ENCODE measurements at places on chromosomes 7 and 10.

- peak overlapping the region; percentile 90 for H3K27ac ChIP-seq
- DNase-seq: no peak
- peaks cover 56% of the 10 kb centered on the region for H3K4me1 ChIP-seq
Measured at GRCh38 chr7:44258423-44258760, 57.6 kb downstream of the YKT6 start.

DNA sequence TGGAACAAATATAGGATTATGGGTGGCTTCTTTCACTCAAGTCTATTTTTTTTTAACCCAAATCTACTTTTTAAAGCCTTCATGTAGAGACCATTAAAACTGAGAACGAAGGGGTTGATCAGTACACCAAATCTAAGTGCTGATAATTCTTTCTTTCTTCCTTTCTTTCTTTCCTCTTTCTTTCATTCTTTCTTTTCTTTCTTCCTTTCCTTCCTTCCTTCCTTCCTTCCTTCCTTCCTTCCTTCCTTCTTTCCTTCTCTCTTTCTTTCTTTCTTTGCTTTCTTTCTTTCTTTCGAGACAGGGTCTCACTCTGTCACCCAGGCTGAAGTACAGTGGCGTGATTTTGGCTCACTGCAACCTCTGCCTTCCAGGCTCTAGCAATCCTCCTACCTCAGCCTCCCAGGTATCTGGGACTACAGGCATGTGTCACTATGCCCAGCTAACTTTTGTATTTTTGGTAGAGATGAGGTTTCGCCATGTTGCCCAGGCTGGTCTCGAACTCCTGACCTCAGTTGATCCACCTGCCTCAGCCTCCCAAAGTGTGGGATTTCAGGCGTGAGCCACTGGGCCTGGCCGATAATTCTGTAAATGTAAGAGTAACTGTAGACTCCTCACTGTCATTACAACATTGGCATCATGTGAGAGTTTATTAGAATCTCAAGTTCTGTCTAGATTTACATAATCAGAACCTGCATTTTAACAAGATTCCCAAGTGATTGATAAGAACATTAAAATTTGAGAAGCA, 236.4 kb downstream of the TFEC start:
- no peak for DNase-seq
- H3K4me3 ChIP-seq: no peak overlapping the region
- peaks cover 10% of the 10 kb centered on the region for H3K4me1 ChIP-seq
- peaks cover 3% of the 10 kb centered on the region for H3K36me3 ChIP-seq

DNA sequence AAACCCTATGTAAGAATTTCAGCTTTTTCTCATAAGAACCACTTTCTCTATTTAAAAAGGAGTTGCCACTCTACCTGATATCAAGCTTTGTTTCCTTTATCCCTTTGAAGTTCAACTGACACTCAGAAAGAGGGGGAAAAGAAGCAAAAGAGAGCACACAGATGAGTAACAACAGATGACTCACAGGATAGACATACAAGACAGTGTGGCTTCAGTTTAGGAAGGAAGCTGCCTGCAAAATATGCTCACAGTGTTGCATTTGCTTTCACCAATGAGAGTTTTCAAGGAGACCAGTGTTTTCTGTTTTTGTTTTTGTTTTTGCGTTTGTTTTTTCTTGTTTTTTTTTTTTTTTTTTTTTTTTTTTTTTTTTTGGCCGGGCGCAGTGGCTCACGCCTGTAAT, 1181.6 kb downstream of the DNAJB9 start:
- no peaks in the 10 kb centered on the region for H3K36me3 ChIP-seq
- no peaks in the 10 kb centered on the region for H3K27me3 ChIP-seq
- no peak for DNase-seq
- no peaks in the 10 kb centered on the region for H3K4me1 ChIP-seq
- H3K4me3 ChIP-seq: no peak overlapping the region

DNA sequence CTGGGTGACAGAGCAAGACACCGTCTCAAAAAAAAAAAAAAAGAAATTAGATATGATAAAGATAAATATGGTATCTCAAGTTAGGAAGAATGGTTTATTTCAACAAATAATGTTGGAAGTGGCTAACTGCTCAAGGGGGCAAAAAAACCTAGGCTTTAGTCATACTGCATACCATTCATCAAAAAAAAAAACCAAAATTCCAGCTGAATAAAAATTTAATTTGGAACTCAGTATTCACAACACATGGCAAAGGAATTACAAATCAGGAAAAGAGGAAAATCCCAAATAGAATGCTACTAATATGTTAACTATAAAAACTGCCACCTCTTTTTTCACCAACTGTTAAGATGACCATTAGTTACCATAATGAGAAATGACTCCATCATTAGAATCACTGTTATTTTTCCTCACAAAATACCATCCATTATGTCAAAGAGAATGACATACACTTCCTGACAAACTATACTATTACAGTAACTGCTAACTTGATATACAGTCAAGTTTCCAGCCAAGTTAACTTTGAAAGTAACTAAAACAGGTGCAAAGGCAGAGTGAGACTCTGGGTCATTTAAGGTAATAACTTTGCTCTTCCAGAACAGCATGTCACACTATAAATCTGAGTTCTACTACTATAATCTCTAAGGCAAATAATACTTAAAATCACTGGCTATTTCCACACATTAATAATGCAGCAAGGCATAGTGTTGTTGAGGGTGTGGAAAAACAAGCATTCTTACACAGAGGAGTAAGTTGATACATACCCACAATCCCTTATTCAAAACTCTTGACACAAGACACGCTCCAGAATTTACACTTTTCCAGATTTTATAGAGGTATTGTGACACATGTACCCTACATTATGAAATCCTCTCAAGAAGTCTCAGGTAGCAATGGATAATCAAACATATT, 10.2 kb downstream of the KBTBD2 start:
- H3K27me3 ChIP-seq: no peaks in the 10 kb centered on the region
- no peak for DNase-seq
- H3K4me3 ChIP-seq: no peak overlapping the region
- H3K4me1 ChIP-seq: peaks cover 37% of the 10 kb centered on the region
- H3K27ac ChIP-seq: peak overlapping the region; percentile 32
- peaks cover 37% of the 10 kb centered on the region for H3K36me3 ChIP-seq

- H3K27ac ChIP-seq: no peak overlapping the region
- H3K4me3 ChIP-seq: no peak overlapping the region
- peaks cover 19% of the 10 kb centered on the region for H3K36me3 ChIP-seq
- H3K4me1 ChIP-seq: no peaks in the 10 kb centered on the region
Measured at GRCh38 chr7:3738964-3739363, 437.9 kb downstream of the SDK1 start.

- H3K27ac ChIP-seq: no peak overlapping the region
- H3K4me3 ChIP-seq: no peak overlapping the region
- H3K27me3 ChIP-seq: peaks cover 9% of the 10 kb centered on the region
- peaks cover 9% of the 10 kb centered on the region for H3K36me3 ChIP-seq
Measured at GRCh38 chr7:15418264-15418663, 143.6 kb downstream of the AGMO start.

DNA sequence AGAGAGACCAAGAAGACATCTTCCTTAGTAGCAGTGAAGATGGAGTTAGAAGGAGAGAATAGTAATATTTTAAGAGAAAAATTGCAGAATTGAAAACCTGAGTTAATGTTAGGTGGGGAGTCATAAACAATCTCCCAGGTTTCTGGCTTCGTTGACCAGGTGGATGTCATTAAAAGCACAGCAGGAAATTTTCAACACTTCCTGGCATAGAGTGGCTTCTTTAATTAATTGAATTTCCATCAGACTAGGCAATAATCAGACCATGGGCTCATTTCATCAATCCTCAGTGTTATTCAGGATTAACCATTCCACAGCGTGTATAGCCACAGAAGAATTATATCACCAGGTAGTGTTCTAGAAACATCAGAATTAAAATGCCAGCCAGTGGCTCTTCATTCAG, 268.2 kb downstream of the CCDC3 start:
- peak overlapping the region; percentile 12 for H3K27ac ChIP-seq
- peaks cover 19% of the 10 kb centered on the region for H3K4me1 ChIP-seq
- H3K36me3 ChIP-seq: peaks cover 3% of the 10 kb centered on the region
- DNase-seq: no peak
- no peak overlapping the region for H3K4me3 ChIP-seq

DNA sequence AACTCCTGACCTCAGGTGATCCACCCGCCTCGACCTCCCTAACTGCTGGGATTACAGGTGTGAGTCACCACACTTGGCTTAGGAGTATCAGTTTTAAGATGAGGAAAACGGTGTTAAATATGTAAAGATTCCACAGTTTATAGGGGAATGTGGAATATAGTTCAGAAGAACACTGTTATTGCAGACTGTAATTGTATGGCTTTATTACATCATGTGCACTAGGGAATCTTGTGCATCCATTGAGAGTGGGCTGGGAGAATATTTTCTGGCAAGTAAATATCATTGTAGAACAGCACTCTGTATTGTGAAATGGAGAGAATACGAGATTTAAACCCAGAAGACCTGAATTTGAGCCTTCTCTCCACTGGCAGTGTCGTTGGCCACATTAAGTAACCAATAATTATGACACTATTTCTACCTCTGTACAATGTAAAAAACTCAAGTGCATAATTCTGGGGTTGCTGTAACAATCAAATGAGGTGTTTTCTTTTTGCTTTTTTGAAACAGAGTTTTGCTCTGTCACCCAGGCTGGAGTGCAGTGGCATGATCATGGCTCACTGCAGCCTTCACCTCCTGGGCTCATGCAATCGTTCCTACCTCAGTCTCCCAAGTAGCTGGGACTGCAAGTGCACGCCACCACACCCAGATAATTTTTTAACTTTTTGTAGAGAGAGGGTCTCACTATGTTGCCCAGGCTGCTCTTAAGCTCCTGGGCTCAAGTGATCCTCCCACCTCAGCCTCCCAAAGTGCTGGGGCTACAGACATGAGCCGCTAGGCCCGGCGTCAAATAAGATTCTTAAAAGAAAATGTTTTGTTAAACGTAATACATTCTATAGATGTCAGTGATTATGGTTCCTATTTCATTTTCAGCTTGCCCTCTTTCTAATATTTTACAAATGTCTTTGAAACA, 12.0 kb upstream of the PARD3 start:
- H3K27me3 ChIP-seq: peaks cover 5% of the 10 kb centered on the region
- H3K4me1 ChIP-seq: peaks cover 19% of the 10 kb centered on the region
- no peaks in the 10 kb centered on the region for H3K36me3 ChIP-seq
- no peak overlapping the region for H3K4me3 ChIP-seq
- no peak overlapping the region for H3K27ac ChIP-seq
- no peak for DNase-seq

- H3K4me3 ChIP-seq: no peak overlapping the region
- H3K27ac ChIP-seq: no peak overlapping the region
- no peak for DNase-seq
- peaks cover 5% of the 10 kb centered on the region for H3K27me3 ChIP-seq
- H3K4me1 ChIP-seq: peaks cover 5% of the 10 kb centered on the region
- H3K36me3 ChIP-seq: peaks cover 29% of the 10 kb centered on the region
Measured at GRCh38 chr7:40220421-40220911, 85.7 kb downstream of the SUGCT start.

DNA sequence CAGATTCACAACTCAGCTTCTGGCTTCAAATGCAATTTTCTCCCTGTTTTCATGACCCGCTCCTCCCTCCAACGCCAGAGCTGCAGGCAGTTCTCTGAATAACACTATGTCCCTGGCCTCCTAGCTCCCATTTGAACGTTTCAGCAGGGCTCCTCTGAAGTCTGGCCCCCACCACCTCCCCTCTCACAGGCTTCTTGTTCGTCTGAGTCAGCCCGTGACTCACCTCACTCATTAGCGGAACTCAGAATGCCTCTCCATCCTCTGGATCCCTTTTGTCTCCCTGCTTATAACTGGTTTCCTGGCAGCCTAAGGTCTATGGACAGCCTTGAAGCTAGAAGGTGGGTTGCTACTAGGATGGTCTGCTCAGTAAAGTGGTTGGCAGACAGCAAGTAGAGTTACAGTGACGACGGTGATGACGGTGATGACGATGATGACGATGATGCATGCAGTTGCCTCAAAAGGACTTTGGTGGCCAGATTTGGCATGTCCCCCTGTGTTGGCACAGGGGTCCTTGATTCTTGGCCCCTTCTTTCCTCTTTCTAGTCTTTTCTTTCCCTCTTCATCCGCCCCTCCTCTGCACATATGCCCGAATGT, 83.3 kb upstream of the MKLN1 start:
- no peaks in the 10 kb centered on the region for H3K36me3 ChIP-seq
- no peak overlapping the region for H3K4me3 ChIP-seq
- H3K27me3 ChIP-seq: peaks cover 6% of the 10 kb centered on the region
- peaks cover 8% of the 10 kb centered on the region for H3K4me1 ChIP-seq
- H3K27ac ChIP-seq: no peak overlapping the region

GRCh38 chr7:33578881-33579672, 326.3 kb upstream of the BMPER start:
- no peaks in the 10 kb centered on the region for H3K27me3 ChIP-seq
- peaks cover 29% of the 10 kb centered on the region for H3K4me1 ChIP-seq
- no peak overlapping the region for H3K4me3 ChIP-seq
- DNase-seq: no peak
- H3K36me3 ChIP-seq: peaks cover 22% of the 10 kb centered on the region
- H3K27ac ChIP-seq: peak overlapping the region; percentile 11

GRCh38 chr10:76403912-76404311, 972.5 kb downstream of the LRMDA start:
- peaks cover 26% of the 10 kb centered on the region for H3K36me3 ChIP-seq
- H3K27ac ChIP-seq: no peak overlapping the region
- H3K27me3 ChIP-seq: peaks cover 8% of the 10 kb centered on the region
- DNase-seq: no peak
- peaks cover 13% of the 10 kb centered on the region for H3K4me1 ChIP-seq

GRCh38 chr10:17386616-17387075, 67.7 kb downstream of the ST8SIA6 start:
- H3K27me3 ChIP-seq: no peaks in the 10 kb centered on the region
- H3K4me3 ChIP-seq: no peak overlapping the region
- peak overlapping the region; percentile 57 for H3K27ac ChIP-seq
- no peak for DNase-seq

- H3K4me1 ChIP-seq: peaks cover 56% of the 10 kb centered on the region
- peak overlapping the region; percentile 58 for H3K27ac ChIP-seq
- H3K4me3 ChIP-seq: no peak overlapping the region
Measured at GRCh38 chr7:73833251-73833919, 2.6 kb downstream of the CLDN4 start.

DNA sequence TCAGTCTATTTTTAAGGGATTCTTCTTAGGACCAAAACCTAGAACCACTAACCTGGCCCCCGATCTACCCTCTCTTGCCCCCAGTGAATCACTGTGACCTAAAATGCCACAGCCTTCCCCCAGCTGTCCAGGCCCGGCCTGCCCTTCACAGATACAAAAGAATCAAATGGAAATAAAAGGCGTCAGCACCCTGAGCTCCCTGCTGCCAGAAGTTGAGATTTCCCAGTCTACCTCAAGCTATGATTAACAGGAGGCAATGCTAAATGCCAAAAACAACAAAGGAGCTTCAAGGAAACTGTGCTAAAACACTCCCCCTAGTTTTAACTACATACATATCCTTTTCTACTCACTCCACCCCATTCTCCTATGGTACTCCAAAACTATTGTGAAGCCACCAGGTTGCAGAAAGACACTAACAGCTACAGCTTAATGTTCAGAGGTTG, 67.8 kb downstream of the GSAP start:
- no peak overlapping the region for H3K4me3 ChIP-seq
- DNase-seq: no peak
- H3K27me3 ChIP-seq: no peaks in the 10 kb centered on the region
- H3K36me3 ChIP-seq: no peaks in the 10 kb centered on the region
- peak overlapping the region; percentile 6 for H3K27ac ChIP-seq
- H3K4me1 ChIP-seq: peaks cover 19% of the 10 kb centered on the region

GRCh38 chr7:99794585-99795502, 10.9 kb upstream of the CYP3A4 start:
- no peak for DNase-seq
- no peak overlapping the region for H3K27ac ChIP-seq
- H3K4me1 ChIP-seq: no peaks in the 10 kb centered on the region
- H3K36me3 ChIP-seq: no peaks in the 10 kb centered on the region
- H3K4me3 ChIP-seq: no peak overlapping the region

GRCh38 chr7:31000161-31000693, 36.5 kb downstream of the GHRHR start:
- no peak for DNase-seq
- H3K4me3 ChIP-seq: no peak overlapping the region
- H3K27ac ChIP-seq: peak overlapping the region; percentile 77
- H3K36me3 ChIP-seq: no peaks in the 10 kb centered on the region
- H3K27me3 ChIP-seq: peaks cover 10% of the 10 kb centered on the region
